Stimulated activated CD8-positive, alpha-beta memory T cell treated with anti-CD3 and anti-CD28 coated beads, Interleukin-15, amount 100 ng/mL, for 4 hours (primary cell): ENCODE measurements at places on chromosomes 5 and 9.

DNA sequence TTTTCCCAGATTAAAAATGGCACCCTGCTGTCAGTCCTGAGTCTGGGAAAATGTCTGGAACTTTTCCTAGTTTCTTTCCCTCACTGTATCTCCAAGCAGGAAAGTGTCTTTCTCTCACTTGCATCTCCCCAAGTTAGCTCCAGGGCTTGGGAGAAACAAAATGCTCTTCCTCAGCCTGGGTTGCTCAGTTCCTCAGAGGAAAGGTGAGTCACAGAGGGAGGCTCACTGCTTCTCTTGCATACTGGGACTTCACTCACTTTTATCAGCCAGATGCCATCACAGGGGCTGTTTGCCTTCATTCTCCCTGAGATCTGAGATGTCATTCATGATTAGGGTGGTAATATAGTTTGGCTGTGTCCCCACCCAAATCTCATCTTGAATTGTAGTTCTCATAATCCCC lies 519.9 kb downstream of the SEMA5A start:
- DNase-seq: no peak

DNA sequence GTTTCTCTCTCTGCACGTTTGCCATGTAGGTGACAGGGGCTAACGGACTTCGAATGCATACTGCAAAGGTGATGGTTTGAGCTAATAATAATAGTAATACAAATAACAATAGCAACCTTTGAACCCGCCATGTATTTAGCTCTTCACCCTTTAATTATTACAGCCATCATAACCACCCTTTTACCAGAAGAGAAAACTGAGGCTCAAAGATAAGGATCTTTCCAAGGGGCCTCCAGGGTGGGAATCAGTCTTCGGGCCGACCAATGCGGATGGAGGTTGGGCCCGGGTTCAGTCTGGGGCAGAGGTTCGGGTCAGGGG lies 494 bp downstream of the CDKN2AIPNL start:
- no peak for DNase-seq

- no peak for DNase-seq
Observed at GRCh38 chr9:34396276-34397214, 19.8 kb upstream of the MYORG start.

GRCh38 chr5:158471535-158471924 lies 612.6 kb upstream of the CLINT1 start:
- DNase-seq: no peak

- DNase-seq: no peak
Observed at GRCh38 chr5:143826951-143827444, 15.0 kb downstream of the HMHB1 start.
